NCI-H524 (cell line): ENCODE measurements at places on chromosomes 1 and 21.

- no peak for DNase-seq
Observed at GRCh38 chr1:110309139-110309538, 30.0 kb upstream of the RBM15 start.

DNA sequence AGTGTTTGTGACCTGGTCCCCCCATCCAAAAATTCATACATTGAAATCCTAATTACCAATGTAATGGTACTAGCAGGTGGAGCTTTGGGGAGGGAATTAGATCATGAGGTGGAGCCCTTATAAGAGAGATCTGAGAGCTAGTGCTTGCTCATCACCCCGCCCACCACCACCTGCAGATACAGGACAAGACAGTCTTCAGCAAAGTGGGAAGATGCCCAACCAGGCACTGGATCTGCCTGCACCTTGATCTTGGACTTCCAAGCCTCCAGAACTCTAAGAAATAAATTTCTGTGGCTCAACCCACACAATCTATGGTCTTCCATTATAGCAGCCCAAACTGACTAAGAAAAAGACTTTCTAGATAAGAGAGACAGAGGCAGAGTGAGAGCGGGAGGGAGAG, 343.4 kb downstream of the LRRIQ3 start:
- no peak for DNase-seq

- peak; percentile 32 for DNase-seq
Observed at GRCh38 chr1:243254233-243254926, 701 bp downstream of the CEP170 start.

DNA sequence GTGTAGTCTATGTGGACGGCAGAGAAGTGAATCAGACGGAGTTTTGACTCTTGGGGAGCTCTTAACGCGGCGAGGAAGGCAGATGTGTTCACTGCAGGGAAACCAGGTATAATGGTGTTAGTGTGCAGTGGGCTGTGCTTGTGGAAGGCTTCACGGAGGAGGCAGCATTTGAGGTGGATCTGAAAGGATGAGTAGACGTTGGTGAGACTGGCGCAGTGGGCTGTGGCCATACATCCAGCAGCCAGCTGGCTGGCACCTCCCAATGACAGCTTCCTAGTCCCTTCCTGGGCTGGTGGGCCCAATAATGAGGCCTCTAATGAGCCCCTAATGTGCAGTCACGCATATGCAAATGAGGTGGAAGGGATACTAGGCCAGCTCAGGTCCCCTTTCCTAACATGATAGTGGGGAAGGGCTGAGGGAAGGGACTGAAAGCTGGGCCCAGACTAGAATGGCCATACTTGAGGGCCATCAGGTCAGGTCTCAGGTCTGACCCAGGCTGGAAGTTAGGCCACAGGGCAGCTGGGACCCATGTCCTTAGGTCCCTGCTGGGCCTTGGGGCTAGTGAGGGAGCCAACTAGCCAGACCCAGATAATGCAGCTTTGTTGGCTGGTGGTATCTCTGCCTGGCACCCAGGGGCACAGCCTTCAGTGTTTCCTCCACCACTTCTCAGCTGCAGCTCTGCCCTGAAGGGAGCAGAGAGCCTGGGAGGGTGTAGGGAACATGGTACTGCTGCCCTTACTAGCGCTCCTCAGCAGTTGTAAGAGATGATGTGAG, 3.8 kb downstream of the MAP7D1 start:
- no peak for DNase-seq

GRCh38 chr1:248786156-248786555, 30.6 kb upstream of the LYPD8 start:
- no peak for DNase-seq
